ENCODE measurements at places on chromosomes 4 and X.

- DNase-seq, result no peak
Measured at GRCh38 chrX:40479777-40480318, 100.9 kb upstream of the ATP6AP2 start.

GRCh38 chr4:1948892-1949436 is 59.8 kb downstream of the NELFA start:
- no peak for DNase-seq

DNA sequence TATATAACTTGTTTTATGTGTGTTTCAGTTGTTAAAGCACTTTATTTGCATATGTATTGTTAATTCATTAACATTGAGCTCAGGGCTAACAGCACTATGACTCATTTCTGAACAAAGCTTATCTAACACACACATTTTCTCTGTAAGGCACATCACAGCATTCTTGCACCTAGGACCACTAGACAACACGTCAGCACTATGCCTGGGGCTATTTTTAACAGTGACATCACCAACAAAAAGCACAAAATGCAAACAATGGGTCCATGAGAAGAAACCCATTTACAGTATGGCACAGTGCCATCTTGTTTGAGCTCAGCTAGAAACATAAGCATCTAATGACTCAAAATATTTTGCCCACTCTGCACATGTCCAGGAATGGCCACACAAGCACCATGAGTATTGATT is 124.4 kb downstream of the RELL1 start:
- DNase-seq, result no peak

DNA sequence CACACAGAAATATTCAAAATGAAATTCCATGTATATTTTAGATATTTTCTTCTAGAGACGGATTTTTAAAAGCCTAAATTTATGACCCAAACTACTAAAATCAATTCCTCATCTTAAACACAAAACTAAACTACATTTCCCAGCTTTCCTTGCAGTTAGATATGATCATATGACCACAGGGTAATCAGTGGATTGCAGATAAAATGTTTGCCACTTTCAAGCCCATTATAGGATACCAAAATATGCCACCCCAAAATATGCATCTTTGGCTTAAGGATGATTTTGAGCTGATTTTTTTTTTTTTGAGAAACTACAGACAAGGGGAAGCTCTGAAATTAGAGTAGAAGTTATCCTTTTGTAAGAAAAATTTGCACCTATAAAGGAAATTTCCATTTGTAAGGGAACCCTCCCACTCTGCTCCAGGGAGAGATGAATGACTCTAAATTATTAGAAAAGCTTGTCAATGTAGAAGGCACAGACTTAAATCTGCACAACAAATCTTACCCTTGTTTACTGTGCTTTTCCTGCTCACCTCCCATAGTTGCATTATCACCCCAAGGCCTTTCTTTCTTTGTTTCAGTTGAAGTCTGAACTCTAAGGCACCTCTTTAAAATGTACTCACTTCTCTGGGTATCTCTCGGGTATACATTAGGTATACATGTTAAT is 503.0 kb downstream of the PDHA2 start:
- no peak for DNase-seq

- no peak for DNase-seq
Measured at GRCh38 chrX:29587107-29587506, 628.3 kb upstream of the MAGEB2 start.

- no peak for DNase-seq
Measured at GRCh38 chr4:15938182-15938581, 358 bp downstream of the FGFBP1 start.

- DNase-seq, result no peak
Measured at GRCh38 chrX:1451661-1452515, 821 bp downstream of the ASMTL start.

DNA sequence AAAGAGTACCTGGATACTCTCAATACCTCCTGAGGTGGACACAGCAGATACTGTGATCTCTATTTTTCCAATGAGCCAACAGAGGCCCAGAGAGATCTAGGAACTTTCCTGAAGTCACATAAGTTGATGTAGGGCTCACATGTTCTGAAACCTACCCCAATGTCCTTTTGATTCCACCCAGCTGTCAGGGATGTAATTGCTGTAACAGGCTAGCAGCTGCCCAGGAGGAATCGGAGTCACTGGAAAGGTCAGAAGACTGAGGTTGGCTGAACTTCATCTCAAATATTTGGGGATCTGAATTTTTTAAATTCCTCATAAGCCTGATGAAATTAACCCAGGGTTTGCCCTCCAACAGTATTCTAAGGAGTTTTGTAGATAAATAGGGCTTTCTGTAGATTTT is 52.5 kb upstream of the PROM1 start:
- DNase-seq, result no peak

- no peak for DNase-seq
Measured at GRCh38 chr4:7254736-7255487, 62.6 kb downstream of the SORCS2 start.

DNA sequence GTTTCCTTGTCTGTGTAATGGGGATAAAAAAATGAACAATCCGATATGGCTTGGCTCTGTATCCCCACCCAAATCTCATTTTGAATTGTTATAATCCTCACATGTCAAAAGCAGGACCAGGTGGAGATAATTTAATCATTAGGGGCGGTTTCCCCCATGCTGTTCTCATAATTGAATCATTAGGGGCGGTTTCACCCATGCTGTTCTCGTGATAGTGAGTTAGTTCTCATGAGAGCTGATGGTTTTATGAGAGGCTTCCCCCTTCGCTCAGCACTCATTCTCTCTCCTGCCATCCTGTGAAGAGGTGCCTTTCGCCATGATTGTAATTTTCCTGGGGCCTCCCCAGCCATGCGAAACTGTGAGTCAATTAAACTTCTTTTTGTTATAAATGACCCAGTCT is 633.5 kb downstream of the RAPGEF2 start:
- no peak for DNase-seq

Measured in GM12892 (cell line).